SIG-M5 (cell line): ENCODE measurements at places on chromosomes 12 and 14.

- no peak for DNase-seq
Measured at GRCh38 chr12:14710632-14711320, 14.4 kb upstream of the GUCY2C start.

- DNase-seq = no peak
Measured at GRCh38 chr14:51939755-51940301, 49.5 kb upstream of the RTRAF start.

DNA sequence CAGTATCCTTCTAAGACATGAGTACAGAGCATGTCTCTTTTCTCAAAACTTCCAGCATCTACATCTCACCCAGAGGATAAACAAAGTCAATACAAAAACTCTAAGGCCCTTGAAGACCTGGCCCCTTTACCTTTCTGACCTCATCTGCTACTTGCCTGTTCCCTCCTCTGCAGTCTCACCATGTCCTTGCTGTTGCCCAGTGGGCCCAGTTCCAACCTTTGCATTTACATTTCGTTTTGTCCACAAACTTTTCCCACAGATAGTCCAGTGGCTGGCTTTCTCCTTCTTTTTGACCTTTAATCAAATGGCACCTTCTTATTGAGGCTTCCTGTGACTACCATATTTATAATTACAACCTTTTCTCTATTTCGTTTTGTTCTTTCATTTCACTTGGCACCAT is 1.6 kb downstream of the IRAK4 start:
- DNase-seq = no peak

DNA sequence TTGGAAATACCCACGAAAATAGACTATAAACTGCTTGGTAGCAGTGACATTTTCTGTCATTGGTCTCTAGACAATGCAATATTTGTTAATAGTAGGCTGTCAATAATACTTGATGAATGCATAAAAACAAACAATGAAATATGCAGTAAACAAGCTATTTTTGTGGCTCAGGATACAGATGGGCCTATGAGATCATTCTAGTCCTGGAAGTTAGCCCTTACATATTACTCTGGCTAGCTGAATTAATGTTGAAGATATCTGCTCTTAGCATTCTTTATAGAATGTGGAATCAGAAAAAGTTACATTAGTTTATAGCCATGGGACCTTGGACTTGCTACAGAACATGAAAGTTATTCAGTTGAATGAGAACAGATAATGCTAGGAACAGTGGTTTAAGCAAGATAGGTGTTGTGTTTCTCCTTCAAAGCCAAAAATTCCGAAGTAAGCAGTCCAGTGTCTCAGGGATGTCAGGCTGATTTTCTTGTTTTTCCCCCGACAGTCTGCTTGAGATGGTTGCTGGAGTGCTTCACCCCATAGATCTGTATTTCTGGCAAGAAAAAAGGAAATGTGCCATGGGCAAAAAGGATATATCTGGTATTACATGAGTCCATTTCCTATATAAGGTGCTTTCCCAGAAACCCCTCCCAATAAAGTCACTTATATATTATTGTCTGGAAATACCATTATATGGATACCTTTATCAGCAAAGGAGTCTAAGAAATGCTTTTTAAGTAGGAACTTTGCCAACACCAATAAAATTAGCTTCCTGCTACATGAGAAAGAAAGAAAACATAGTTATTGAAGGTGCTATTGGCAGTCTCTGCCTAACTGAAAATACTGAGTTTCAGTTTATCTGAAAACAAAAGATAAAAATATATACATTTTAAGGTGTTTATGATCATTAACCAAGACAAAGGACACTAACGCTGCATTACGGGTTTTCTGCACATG is 619.4 kb upstream of the ATP2B1 start:
- DNase-seq = no peak

- no peak for DNase-seq
Measured at GRCh38 chr14:95481391-95482022, 34.9 kb downstream of the SYNE3 start.

- no peak for DNase-seq
Measured at GRCh38 chr14:34437729-34438080, 24.3 kb downstream of the SPTSSA start.

DNA sequence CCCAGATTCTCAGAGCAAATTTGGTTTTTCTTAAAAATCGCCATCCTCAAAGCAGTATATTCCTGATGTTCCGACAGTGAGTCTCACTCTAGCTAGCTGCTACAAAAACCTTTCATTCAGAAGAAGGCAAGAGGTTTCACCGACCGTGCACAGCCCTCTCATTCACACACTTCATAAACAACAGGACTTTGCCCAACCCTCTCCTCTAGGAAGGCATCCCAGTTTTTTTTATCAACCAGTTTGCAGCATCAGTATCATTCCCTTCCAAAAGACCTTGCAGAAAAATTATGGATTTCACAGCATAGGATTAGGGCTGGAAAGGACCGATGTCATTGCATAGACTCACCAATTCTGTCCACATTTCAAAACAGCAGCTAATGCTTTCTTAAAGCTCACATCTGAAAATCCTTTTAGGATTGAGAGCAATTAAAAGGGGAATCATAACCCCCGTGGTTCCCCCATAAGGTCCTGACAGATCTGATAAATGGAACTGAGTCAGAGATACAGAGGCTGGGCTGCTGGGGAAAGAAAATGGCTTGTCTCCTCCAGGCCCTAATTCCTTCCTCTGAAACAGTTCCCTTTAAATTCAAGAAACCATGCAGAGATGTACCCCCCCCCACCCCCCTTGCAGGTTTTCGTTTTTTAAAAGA is 597 bp downstream of the SVOP start:
- DNase-seq = no peak

DNA sequence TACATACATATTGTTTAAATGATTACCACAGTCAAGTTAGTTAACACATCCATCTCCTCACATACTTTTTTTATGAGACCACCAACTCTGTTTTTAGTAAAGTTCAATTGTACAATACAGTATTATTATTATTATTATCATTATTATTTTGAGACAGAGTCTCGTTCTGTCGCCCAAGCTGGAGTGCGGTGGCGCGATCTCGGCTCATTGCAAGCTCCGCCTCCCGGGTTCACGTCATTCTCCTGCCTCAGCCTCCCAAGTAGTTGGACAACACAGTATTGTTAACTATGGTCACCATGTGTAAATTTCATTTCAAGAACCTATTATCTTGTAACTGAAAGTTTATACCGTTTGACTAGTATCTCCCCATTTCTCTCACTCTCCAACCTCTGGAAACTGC is 942.0 kb upstream of the FBXO33 start:
- no peak for DNase-seq

GRCh38 chr12:11059784-11060183 is 2.3 kb downstream of the TAS2R46 start:
- no peak for DNase-seq

DNA sequence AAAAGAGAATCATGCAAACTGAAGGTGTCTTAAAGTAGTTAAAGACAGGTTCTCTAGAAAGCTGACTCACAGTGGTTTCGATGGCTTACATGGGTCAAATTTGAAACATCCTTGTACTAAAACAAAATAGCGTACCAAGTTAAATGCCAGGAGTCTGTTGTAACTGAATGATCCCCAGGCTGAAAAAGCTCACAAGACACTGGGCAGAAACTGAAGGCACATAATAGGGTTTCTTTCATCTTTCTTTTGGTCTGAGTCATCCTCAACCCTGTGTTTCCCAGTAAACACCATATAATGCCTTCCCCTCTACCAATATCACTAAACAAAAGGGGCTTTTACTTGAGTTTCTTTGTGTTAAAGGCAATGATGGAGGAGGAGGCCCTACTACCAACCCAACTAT is 12.8 kb downstream of the ZFYVE1 start:
- no peak for DNase-seq

DNA sequence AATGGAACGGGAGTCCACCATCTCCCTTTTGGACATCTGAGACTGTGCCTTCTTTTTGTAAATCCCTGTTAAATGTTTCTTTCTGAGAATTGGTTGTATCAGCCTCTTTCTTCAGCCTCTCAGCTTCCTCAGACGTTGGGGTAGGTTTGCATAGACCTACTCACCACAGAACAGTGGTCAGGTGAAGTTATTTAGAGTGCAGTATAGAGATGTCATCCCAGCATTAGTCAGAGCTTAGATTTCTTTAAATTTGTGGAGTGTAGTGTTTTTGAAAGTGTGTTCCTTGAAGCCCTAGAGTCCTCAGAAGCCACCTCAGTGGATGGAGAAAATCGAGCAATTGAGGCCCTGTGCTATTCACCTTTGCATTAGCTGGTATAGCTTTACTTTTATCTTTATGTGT is 8.9 kb upstream of the EEA1 start:
- DNase-seq = no peak

DNA sequence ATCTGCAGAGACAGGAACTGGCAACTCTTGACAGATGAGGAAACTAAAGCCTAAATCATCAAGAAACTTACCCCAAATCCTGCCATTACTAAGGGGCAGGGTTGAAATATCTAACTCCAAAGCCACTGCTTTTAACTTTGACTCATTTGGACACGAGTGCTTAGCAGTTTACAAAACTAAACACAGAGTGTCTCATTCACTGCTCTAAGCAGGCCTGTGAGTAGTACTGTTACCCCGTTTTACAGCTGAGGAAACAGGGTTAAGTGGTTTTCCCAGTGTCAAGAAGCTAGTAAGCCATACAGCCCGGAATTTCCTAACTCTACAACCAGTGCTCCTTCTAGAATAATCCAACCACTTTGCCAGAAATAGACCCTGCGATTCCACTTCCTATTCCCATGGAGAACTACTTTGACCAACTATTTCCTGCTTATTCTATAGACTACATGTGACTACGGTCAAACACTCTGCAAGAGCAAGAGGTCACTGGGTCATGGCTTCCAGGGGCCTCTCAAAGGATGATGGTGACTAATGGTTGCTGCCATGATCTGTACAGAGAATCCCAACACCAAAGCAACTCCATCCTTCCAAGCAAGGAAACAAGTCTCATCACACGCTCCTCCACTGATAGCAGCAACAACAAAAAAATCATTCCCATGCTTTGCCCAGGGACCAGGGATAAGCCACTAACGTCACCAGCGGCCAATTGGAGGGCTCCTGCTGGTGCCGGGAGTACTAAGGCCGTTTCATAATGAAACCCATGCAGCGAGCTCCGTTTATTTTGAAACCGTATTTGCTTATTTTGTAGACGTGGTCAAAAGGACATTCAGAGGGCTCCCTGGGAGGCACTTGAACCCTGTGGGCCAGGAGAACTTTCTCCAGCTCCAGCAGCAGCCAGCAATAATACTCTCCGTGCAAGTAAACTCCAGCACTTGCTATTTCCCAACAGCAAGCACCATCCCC is 56.3 kb downstream of the NUAK1 start:
- no peak for DNase-seq

GRCh38 chr12:3751151-3752095 is 1.5 kb downstream of the CRACR2A start:
- no peak for DNase-seq

DNA sequence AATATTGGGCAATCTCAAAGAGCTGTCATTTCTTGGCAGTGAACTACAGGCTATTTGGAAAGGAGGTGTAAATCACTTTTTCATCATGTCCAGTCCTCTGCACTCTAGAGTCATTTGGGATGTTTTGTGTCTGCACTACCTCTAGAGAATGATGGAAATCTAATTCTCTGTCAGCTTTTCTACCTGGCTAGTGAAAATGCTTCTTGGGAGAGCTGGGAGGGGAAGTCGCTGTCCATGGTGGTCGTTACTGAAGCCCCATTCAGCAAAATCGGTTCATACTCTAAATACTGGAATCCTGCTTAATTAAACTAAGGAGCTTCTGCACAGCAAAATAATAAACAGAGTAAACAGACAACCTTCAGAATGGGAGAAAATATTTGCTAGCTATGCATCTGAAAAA is 251.8 kb downstream of the APAF1 start:
- DNase-seq = no peak

GRCh38 chr14:29814156-29815015 is 113.3 kb downstream of the PRKD1 start:
- DNase-seq = no peak

DNA sequence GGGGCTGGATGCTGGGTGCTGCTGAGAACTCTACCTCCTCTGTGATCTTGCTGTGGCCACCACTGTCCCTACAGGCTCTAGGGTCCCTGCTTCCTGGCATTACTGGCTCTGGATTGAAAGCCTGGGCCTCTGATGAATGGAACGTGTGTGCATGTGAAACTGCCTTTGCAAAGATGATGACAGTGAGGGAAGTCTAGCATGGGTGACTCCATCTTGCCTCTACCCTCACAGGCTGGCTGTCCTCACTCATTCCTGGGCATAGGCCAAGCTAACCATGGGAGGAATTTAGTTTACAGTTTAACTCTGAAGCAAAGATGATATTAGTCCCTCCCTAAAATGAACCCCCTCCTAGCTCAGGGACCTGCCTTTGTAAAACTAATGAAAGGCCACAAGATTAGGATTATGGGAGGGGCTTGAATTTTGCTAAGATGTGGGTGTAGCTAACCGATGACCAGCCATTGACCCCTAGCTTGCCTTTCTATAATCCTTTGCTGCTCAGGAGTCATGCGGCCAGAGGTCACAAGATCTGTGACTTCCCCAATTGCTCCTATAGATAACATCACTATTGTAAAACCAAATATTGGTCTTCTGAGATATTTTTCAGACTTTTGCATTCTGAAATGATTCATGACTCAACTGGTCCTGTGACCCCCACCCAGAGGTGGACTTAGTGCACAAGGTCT is 2.2 kb upstream of the C1S start:
- no peak for DNase-seq

GRCh38 chr14:102197317-102197853 is 57.7 kb downstream of the WDR20 start:
- no peak for DNase-seq

GRCh38 chr12:130428116-130428515 is 90.4 kb downstream of the PIWIL1 start:
- no peak for DNase-seq

DNA sequence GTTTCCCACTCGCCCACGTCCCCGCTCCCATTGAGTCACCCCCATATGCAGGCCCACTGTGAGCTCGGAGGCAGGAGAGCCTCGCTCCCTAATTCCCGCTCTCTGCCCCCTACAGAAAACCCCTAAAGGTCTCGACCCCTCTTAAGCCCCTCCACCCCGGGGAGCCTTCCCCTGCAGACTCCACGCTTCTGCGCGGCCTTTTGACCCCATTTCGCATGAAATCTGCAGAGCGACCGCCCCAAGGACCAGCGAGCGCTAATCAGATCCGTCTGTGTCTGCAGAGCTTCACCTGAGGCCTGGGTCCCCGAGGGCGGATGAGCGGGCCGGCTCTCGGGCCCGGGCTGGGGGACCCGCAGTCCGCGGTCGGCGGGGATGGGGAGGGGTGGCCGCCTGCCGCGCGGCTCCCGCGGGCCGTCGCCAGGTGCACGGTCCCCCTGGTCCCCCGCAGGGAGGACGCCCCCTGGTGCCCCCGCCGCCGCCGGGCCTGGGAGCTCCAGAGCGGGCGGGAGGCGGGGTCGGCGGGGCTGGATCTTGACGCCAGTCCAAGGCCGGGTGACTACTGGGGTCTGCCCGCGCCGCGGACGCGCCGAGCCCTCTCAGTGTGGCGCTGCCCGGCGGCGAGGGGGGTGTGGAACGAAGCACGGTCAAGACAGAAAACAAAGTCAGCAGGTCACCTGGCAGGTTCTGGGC is 10.1 kb downstream of the BMP4 start:
- DNase-seq = no peak

DNA sequence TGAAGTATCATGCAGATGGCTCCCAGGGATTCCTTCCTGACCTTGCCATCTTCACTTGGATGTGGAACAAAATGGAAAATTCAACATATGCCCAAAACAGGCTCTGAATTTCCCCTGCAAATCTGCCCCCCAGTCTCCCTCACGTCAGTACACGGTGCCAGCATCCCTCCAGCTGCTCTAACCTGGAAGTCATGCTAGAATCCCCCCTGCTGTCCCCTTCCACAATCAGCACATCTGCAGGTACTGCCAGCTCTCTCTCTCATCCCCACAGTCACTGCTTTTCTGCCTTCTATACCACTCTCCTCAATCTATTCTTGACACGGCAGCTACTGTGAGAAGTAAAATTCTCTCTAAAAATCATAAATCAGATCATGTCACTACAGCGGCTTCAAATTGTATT is 21.6 kb downstream of the GALNT6 start:
- DNase-seq = no peak
